ENCODE measurements at places on chromosomes 2 and 18.

DNA sequence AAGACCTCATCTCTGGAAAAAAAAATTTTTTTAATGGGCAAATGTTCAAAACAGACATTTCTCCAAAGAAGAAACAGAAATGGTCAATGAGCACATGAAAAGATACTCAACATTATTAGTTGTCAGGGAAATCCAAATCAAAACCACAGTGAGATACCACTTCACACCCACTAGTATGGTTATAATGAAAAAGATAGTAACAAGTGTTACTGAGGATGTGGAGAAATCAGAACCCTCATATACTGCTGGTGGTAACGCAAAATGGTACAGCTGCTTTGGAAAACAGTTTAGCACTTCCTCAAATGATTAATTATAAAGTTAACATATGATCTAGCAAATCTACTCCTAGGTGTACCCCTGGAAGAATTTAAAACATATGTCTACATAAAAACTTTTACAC is 29.0 kb upstream of the TCF7L1 start:
- DNase-seq = no peak

DNA sequence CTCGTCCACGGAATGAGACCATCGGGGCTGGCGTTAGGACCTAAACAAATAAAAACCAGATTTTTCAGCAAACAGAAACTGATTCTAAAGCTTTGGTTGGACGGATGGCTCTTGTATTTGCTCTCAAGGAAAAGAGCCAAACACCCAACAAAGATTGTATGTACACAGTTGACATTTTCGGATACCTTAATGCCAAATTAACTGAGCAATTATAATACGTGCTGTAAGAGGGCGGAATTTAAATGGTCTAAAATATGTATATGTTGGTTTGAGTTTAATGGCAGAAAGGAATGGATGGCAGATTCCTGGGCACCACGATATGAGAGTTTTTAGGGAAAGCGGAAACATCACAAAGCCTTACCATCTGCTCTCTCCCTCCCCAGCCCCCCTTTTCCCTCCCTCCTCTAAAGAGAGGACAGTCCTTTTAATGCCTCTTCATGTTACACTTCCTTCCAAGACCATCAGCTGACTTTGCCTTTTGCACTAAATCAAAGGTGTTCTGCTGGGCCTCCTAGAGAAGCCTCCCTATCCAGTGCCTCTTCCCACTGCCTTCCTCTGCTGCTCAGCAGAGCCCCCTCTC is 33.3 kb downstream of the STAT1 start:
- no peak for DNase-seq

- DNase-seq = no peak
Measured at GRCh38 chr18:35071819-35072247, 30.6 kb downstream of the MAPRE2 start.

DNA sequence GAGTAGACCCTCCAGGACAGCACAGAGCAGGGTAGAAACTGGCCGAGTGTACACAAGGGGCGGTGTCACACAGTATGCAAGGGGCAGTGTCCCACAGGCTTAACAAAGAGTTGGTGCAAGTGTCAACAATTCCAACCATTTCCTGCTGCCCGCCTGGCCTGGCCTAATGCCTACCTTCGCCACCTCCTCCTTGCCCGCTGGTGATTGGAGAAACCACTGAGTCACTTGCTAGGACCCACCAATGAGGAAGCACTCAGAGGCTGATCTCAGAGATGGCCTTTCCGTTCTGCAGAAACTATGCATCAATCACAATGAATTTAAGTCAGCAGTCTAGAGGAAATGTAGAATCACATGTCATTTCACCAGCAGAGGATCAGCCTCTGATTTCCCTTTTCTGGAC is 263.3 kb upstream of the PKDCC start:
- no peak for DNase-seq

- no peak for DNase-seq
Measured at GRCh38 chr2:34025196-34025595, 426.1 kb upstream of the FAM98A start.

DNA sequence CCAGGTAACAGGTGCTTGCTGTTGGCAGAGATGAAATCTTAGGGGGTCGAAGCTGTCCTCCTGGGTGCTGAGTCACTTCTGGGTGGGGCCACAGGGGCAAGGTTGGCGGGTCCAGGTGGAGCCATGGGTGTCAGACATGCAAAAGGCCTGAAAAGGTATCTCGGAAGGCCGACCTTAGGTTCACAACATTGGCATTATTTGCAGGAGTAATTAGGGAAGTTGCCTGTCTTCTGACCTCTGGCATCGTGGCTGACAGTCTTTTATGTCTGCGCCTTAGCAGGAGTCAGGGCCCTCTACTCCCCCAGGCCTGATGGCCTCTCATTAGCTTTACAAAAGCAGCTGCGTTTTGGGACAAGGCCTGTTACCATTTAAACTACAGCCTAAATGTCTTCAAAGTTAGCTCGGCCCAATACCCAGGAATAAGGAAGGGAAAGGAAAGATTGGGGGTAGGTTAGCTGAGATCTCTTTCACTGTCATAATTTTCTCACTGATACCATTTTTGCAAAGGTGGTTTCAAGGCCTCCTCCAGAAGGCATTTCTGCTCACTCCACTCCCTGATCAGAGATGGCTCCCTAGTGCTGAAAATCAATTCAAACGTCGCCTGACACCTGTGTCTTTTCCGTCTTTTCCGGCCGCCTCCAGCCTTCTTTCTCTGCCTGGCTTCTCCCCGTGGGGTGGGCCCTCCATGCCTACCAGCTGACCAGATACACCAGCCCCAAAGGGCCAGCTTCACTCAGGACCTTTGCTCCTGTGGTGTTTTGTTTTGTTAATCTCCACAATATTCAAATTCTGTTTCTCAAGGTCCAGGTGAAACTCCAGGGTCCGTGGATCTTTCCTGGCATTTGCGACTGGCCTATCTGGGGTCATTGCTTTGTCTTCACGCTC is 90.8 kb downstream of the RHOB start:
- no peak for DNase-seq

DNA sequence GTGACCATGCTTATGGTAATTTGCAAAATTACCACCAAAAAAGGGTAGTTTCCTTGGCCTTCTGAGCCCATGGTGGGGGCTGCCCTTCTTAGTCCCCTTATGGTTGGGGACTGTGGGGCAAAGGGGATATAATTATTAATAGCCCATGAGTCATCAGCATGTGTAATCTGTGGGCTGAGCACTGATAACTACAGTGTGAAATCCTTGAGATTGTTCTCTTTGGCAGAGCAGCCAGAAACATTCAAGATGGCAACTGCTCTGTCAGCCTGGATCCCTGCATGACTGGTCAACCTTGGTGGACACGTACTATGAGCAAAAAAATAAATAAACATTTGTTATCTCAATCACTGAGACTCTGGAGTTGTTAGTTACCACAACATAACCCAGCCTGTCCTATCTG is 61.3 kb downstream of the MGAT4A start:
- DNase-seq = no peak

DNA sequence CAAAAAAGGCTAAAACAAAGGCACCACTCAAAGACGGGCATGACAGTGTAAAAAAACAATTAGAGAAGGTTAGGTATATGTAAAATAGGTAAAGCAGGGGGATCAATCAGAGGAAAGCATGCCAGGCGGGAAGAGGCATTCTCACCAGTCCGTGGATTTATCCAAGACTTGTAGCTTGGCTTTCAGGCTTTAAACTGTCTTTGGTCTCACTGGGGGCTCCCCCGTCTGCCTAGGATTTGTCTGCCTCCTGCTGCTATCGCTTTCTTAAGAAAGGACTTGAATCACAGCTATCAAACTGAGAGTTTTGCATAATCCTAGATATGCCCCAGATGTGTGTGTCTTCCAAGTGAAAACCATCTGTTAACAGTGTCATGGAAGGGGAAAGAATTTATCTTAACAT is 11.1 kb upstream of the GORASP2 start:
- DNase-seq = no peak

DNA sequence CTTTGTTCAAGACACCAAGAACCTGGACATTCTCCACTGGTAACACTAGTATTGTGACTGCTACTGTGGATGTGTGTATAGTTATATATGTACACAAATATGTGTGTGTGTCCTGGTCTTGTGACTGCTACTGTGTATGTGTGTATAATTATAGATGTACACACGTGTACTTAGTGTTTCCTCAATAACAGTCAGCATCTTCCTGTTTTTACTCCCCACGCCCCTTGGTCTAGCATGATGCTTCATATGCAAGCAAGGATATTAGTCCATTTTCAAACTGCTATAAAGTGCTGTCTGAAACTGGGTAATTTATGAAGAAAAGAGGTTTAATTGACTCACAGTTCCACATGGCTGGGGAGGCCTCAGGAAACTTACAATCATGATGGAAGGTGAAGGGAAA is 802.7 kb downstream of the RNF144A start:
- no peak for DNase-seq

DNA sequence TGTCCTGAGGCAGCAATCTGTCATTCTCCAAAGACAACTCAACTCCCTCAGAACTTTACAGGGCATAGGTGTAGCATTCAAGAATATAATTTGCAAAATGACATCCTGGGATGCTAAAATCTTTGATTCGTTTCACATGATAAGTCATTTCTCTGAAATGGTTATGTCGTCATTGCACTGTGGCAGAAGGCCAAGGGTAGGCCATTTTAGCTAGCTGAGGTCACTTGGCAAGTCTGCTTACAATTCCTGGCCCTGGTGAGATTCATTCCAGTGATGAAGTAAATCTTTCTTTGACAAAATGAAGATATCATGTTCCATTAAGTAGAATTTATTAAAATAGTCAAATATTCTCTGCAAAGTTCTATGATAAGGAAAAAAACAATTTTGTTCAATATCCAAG is 1410.3 kb upstream of the LRRTM1 start:
- DNase-seq = no peak

GRCh38 chr2:212815453-212815852 is 276.9 kb upstream of the ERBB4 start:
- DNase-seq = no peak

- DNase-seq = no peak
Measured at GRCh38 chr2:27830656-27831055, 59.1 kb downstream of the MRPL33 start.

GRCh38 chr18:1585881-1586488 is 681.3 kb downstream of the ADCYAP1 start:
- DNase-seq = no peak

GRCh38 chr2:75431276-75431675 is 129.5 kb downstream of the EVA1A start:
- DNase-seq = no peak

- no peak for DNase-seq
Measured at GRCh38 chr18:10718809-10719208, 193.0 kb downstream of the NAPG start.

DNA sequence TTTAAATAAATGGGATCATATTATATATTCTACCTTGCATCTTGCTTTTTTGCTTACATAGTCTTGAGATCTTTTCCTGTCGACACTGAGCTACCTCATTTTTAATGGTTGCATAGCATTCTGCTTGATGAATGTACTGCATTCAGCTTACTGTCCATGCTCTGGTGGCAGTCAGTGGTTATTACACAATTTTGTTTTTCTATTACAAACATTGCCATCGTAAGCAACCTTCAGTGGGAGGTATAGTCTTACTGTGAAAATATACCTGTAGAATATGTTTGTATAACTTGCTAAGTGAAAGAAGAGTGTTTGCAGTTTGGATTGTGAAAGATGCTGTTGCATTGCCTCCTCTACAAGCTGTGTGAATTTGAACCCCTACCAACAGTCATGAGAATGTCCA is 43.4 kb downstream of the UBXN4 start:
- DNase-seq = no peak

DNA sequence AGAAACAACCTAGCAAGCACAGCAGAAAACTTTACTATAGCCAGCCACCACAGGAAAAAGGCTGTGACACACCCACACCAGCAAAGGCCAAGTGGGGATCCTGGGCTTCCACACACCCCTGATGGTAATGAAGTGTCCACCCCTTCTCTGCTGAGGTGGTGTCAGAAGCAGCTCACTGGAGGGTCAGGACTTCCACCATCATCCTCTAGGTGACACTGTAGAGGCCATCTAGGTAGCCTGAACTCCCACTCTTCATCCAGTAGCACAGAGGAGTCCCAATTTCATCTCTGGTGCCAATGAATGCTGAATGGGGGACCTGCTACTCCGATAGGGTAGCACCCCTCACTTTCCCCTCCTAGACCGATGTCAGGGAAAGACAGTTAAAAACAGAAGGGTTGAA is 1544.4 kb downstream of the LRP1B start:
- no peak for DNase-seq

DNA sequence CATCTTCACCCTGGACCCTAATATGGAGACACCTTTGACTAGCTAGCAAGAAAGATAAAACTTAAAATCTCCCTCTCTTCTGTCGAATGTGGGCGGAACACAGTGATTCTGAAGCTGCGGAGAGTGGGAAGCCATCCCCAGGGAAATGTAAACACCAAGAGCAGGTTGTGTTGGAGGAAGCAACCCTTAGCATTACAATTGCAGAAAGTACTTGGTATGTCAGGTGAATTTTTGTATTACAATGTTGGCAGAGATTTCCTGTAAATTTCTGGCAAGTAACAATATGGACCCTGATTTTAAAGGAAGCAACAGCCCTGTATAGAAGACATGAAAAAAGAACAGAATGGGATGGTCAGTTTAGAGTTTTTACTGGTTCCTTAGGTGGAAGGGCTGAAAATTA is 35.8 kb downstream of the TSN start:
- DNase-seq = no peak

GRCh38 chr2:169230204-169230603 is 132.1 kb downstream of the LRP2 start:
- no peak for DNase-seq

DNA sequence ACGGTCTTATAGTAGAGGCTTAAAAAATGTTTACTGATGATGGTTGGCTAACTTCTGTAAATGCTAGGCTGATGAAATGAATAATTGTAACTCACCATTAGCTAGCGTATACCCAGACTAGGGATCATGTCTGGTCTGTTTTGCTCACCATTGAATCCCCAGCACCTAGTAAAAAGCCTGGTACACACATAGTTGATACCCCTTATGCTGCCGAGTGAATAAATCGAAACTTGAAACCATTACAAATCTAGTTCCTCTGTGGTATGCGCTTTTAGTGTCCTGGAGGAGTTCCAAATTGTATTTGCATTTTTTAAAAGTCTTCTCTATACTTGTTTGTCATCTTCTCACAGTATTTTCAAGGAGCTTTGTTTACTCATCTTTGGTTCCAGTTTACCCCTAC is 1.3 kb downstream of the TAF1B start:
- no peak for DNase-seq

DNA sequence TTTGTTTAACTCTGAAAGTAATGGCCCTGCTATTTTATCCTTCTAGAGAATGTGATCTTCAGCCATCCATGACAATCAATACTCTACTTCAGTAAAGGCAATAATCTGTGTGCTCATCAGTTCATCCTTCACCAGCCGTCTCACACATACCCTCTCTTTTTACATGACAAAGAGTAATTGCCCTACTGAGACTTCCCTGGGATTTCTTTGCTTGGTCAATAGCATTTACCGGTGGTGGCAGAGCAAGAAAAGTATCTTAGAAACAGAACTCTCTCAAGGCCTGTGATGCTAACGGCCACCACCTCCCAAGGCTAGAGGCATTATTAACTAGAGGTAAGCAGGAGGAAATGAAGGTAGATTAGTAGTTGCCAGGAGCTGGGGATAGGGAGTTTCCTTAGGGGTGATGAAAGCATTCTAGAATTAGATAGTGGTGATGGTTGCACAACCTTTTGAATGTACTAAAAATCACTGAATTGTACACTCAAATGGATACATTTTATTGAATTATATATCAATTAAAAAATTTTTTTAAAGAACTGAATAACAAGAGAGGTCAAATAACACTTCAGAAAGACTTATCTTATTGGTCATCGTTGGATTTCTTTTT is 57.9 kb upstream of the EPC2 start:
- no peak for DNase-seq

- no peak for DNase-seq
Measured at GRCh38 chr2:188582211-188582610, 290.5 kb downstream of the GULP1 start.

GRCh38 chr18:22238036-22238435 is 68.6 kb downstream of the GATA6 start:
- DNase-seq = no peak
